Stromal cell of bone marrow (primary cell): ENCODE measurements at places on chromosomes 13 and 19.

DNA sequence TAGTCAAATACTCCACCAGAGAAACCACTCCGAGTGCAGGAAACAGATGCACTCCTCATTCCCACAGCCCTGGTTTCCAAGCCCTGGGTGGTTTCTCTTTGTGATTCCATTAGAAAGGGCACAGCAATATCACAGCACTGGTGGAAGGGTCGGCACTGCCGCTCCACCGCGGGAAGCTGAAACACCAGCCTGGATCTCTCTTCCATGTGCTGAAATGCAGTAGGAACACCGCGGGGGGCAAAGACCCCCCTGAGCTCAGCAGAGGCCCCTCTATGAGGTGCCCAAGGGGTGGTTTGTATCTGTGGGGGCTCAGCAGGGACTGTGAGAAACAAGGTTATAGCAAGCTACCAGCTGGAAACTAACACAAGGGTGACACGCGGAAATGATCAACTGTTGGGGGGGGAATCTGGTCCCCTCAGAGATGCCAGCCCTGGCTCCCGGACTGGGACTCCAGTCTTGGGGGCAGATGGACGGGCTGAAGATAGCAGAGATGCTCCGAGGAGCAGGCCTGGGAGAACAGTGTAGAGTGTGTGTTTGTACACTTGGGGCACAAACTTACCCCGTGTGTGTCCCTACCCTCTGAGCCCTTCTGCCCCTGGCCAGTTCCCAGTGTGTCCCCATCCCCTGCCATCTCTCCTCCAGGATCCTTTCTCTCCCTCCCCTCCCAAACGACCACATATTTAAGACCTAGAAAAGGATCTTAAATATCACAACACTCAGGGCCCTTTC is 1.8 kb downstream of the ZFR2 start:
- DNase-seq, result no peak

DNA sequence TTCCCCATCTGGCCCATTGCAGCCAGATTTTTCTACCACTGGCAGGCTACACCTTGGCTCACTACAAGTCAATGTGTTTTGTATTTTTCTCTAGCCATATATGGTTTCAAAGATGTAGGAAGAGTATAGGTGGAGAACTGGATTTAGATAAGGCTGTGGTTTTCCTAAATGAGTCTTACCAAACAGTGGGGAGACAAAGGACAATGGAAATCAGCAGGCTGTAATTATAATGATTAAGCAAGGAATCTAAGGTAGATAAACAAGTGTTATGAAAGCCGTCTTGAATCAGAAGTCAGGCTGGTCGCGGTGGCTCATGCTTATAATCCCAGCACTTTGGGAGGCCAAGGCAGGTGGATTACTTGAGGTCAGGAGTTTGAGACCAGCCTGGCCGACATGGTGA is 11.2 kb downstream of the IGFL1 start:
- no peak for DNase-seq

GRCh38 chr13:32206097-32206740 is 108.9 kb downstream of the ZAR1L start:
- no peak for DNase-seq

GRCh38 chr13:48731001-48731658 is 77.4 kb downstream of the CYSLTR2 start:
- DNase-seq, result peak; percentile 75

GRCh38 chr19:7701654-7702457 is at the start of gene FCER2:
Gene FCER2, minus strand, starts transcription at chr19:7702131. Its CDS starts 2,371 bp downstream, at chr19:7699760.
- DNase-seq, result no peak

DNA sequence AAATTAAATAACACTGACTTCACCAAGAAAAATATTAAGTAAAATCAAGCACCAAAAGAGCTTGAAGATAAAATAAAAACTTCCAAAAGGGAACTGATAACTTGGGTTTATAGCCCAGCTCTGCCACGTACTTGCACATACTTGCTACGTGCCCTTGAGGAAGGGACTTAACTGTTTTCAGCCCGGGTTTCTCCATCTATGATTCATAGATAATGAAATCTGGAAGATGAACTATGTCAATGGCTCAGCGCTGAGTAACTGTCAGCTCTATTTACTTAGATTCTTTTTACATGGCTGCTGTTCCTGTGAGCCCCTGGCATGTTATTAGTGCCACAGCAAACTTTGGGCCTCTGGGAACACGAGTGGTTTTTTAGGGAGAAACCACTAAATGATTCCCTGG is 9.6 kb upstream of the ZC3H13 start:
- DNase-seq, result peak; percentile 52

DNA sequence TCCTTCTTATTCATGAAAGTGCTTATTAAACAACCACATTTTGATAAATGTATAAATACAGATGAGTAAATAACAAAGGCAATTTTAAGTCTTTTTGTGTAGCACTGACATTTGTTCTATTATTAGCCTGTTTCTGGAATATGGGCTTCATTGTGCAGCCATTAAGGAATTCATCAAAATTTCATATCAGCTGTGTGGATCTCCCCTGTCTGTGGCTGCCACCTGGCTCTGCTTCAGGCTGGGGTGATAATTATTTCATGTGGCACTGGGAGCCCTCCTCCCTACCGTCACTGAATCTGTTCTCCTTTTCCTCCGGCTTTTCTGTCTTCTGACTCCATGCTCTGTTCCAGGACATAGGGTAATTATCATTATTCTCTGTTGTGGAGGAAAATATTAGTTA is 57.1 kb downstream of the LMO7 start:
- no peak for DNase-seq

DNA sequence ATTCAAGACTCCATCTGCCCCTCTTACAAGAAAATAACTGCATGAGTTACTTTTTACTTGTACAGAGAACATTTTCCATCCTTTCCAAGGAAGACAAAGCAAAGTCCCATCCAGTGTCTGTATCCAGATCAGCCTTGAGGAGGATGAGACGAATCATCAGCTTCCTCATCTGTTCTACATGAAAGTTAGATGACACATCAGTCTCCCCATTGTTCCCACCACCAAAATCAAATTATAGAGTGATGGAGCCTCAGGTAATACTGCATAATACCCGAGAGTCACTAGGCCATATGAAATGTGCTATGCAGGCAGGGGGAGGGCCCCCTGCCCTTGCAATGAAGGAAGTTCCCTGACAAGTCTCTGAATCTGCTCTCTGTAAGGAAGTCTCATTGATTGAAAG is 1244.6 kb upstream of the SLC10A2 start:
- DNase-seq, result no peak

DNA sequence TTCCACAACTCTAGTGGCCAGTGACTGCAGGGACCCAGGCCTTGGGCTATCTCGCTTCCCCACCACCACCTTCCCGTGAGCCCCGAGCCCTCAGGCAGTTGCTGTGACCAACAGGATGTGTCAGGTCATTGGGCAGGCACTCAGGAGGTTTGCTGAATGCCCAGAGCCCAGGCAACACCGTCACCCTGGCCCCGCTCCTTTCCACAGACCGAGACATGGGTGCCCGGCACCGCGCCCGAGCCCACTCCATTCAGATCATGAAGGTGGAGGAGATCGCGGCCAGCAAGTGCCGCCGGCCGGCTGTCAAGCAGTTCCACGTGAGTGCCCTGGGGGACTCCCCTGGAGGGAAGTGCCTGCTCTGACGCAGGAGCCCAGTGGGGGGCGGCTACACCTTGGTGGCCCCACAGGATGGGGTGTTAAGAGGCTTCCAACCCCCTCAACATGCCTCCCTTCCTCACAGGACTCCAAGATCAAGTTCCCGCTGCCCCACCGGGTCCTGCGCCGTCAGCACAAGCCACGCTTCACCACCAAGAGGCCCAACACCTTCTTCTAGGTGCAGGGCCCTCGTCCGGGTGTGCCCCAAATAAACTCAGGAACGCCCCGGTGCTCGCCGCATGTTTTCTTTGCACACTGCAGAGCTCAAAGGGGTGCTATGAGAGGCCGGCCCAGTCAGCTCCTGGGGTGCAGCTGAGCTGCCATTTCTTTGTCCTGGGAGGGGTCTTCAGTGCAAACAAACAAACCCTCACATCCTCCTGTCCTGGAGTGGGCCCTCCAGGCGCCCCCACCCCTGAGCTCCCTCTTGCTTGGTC is 3.2 kb downstream of the RPL18A start:
- no peak for DNase-seq

- DNase-seq, result peak; percentile 48
Observed at GRCh38 chr13:105804561-105805190, 730.8 kb downstream of the EFNB2 start.

DNA sequence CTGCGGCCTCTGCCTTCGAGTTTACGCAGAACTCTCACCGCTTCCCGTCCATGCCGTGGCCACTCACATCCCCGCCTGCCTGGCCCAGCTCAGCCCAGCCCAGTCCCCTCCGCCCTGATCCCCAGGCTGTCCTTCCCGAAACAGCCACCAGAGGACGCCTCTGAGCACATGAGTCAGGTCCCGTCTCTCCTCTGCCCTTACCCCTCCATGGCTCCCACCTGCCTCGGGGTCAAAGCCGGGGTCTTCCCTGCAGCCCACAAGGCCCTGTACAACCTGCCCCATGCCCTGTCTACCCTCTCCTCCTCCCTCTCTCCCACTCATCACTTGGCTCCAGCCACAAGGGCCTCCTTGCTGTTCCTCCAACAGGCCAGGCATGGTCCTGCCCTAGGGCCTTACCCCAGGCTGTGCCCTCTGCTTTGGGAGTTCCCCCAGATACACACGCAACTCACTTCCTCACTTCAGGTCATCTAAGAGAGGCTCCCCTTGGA is 8.1 kb upstream of the SEMA6B start:
- DNase-seq, result no peak

GRCh38 chr13:35810321-35810720 is 320.9 kb downstream of the DCLK1 start:
- no peak for DNase-seq

GRCh38 chr13:33931397-33932311 is 113.7 kb downstream of the RFC3 start:
- DNase-seq, result peak; percentile 38

GRCh38 chr13:109989155-109989554 is 202.8 kb upstream of the IRS2 start:
- DNase-seq, result peak; percentile 49

DNA sequence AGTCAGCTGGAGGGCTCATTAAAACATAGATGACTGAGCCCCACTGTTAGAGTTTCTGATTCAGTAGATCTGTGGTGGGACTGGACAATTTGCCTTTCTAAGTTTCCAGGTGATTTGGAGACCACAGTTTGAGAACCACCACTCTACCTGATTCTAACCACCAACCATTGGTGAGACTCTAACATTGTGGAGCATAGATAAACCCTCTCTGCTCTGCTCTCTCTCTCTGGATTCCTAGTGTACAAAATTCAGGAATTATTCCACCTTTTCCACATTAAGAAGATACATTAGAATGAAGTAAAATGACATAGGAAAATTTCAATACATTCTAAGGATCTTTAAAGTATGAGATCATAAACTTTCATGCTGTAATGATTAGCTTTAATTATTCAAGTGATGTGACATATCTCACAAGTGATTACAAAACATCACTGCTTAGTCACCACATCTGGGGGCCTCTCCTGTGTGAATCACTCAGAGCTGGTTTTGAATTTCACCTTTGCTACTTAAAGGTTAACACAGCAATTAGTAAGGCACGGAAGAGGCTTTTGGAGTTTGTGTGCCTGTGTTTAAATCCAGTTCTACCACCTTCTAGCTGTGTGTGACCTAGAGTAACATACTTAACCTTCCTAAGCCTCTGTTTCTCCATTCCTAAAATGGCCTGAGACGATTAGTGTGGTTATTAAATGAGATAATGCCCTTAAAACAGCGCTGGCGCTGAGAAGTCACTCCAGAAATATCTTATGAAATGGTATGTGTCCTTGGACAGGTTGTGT is 78.5 kb upstream of the NBEA start:
- DNase-seq, result peak; percentile 56

DNA sequence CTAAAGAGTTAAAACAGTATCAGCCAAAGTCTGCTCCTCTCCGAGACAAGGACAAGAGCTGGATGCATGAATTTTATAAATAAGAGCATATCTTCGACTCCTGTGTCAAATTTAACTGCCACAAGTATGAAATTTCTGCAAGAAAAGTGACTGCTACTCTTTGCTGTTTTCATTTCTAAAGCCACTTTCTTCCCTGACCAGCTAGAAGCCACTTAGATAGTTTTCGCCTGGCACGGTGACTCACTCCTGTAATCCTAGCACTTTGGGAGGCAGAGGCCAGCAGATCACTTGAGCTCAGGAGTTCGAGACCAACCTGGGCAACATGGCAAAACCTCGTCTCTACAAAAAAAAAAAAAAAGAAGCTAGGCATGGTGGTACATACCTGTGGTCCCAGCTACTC is 61.3 kb downstream of the ENOX1 start:
- no peak for DNase-seq

GRCh38 chr19:45524575-45525129 is 17.4 kb downstream of the VASP start:
- no peak for DNase-seq

- DNase-seq, result no peak
Observed at GRCh38 chr19:48920949-48921348, 12.6 kb upstream of the DHDH start.

GRCh38 chr13:40194224-40194806 is 472.1 kb downstream of the FOXO1 start:
- DNase-seq, result no peak

- no peak for DNase-seq
Observed at GRCh38 chr13:30025351-30025750, 174.9 kb upstream of the UBL3 start.
